T-cell (primary cell): ENCODE measurements at places on chromosomes 11 and 22.

DNA sequence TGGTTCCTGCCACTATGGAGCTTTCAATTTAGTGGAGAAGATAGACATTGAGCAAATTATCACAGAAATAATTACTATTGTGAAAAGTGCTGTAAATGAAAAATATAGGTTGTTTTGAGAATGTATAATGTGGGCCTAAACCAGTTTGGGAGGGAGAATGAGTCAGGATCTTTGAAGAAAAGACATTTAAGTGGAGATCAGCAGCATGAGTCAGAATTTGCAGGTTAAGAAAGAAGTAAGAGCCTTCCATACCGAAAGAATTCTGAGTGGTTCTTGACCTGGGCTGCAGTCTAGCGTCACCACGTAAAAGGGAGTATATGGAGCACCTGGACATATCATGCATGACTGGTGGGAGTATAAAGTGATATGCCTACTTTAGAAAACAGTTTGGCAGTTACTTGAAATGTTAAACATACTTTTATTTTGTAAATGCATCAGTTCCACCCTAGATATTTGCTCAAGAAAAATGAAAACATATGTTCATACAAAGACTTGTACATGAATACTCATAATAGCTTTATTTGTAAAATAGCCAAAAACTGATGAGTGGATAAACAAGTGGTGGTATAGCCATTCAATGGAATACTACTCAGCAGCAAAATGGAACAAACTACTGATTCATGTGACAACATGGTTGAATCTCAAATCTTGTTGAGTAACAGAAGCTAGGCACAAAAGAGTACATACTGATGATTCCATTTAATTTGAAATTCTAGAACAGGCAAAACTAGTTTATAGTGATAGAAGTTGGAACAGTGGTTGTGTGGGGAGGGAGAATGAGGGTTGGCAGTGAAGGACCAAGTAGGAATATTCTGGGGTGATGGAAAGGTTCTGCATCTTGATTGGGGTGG, 99.2 kb downstream of the STIM1 start:
- no peak overlapping the region for H3K4me3 ChIP-seq
- no peak overlapping the region for H3K27ac ChIP-seq
- H3K27me3 ChIP-seq = no peaks in the 10 kb centered on the region
- H3K36me3 ChIP-seq = no peaks in the 10 kb centered on the region
- peaks cover 54% of the 10 kb centered on the region for H3K4me1 ChIP-seq

- no peak for DNase-seq
- H3K4me1 ChIP-seq = peaks cover 13% of the 10 kb centered on the region
- no peaks in the 10 kb centered on the region for H3K27me3 ChIP-seq
- H3K4me3 ChIP-seq = no peak overlapping the region
- no peaks in the 10 kb centered on the region for H3K36me3 ChIP-seq
Measured at GRCh38 chr11:72787216-72788104, 6.4 kb downstream of the STARD10 start.

GRCh38 chr11:121479698-121480238, 27.0 kb upstream of the SORL1-AS1 start:
- peak overlapping the region; percentile 22 for H3K27ac ChIP-seq
- H3K36me3 ChIP-seq = peaks cover 15% of the 10 kb centered on the region
- H3K4me1 ChIP-seq = peaks cover 75% of the 10 kb centered on the region
- no peaks in the 10 kb centered on the region for H3K27me3 ChIP-seq

DNA sequence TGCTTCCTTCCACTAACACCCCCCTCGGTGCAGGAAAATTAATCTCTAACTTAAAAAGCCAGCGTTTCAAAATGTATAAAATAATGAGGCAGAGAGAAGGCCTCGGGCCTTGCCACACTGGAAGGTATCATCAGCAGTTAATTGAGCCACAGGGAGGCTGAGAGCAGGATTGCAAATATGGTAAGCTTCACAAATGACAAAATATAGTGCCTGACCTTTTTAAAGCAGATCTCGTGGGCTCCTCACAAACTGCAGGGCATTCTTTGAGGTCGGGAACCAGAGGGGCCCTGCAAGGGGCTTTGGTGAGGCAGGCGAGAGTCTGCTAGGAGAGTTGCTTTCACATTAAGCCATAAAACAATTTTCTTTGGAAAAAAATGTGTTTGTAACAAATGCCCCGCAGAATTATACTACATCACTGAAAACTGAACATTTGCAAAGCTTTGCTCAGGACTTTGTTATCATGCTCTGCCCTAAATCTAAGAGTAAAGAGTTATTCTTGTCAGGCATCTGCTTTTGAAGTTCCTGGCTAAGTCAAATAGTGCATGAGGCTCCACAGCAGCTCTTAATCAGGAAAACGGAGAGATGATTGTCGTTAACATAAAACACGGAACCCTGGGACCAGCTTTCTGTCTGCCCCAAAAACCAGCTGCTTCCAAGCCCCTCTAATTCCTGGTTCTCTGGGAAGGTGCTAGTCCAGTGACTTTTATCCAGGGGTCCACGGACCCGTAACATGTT, 61.4 kb upstream of the SYT13 start:
- H3K4me3 ChIP-seq = no peak overlapping the region

DNA sequence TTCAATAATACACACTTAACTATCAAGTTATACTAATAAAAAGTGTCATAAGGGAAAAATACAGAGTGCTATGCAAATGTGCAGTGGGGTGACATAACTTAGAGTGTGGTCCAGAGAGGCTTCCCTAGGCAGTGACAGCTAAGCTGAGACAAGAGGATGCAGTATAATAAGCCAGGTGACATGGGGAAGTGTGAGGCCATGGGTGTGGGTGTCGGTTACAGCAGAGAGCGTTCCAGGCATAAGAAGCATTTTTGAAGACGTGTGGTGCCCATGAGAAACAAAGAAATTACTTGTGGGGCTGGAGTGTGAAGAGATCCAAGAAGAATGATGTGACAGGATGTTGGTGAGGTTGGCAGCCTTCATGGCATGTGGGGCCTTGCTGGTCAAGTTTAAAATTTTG, 78.1 kb upstream of the PICALM start:
- H3K27me3 ChIP-seq = no peaks in the 10 kb centered on the region
- no peak overlapping the region for H3K27ac ChIP-seq
- H3K4me3 ChIP-seq = no peak overlapping the region
- DNase-seq = no peak
- no peaks in the 10 kb centered on the region for H3K4me1 ChIP-seq
- H3K36me3 ChIP-seq = no peaks in the 10 kb centered on the region

DNA sequence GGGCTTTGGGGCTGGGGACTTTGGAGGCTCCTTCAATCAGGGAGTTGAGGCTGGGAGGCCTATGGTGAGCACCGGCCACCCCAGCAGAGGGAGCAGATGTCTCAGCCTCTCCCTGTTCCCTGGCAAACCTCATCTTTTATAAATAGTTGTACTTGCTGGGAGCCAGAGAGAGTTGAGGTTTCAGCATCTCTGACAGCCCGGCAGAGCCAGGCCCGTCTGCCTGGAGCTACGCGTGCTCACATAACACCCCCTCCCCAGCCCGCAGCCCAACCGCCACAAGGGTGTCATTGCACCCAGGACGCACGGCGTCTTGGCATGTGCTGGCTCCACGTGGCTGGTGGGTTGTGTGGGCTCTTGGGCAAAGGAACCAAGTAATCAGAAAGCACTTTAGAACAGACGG, 127.1 kb downstream of the CHST1 start:
- H3K27me3 ChIP-seq = peaks cover 9% of the 10 kb centered on the region
- H3K27ac ChIP-seq = no peak overlapping the region
- DNase-seq = no peak
- no peak overlapping the region for H3K4me3 ChIP-seq
- no peaks in the 10 kb centered on the region for H3K36me3 ChIP-seq
- no peaks in the 10 kb centered on the region for H3K4me1 ChIP-seq

DNA sequence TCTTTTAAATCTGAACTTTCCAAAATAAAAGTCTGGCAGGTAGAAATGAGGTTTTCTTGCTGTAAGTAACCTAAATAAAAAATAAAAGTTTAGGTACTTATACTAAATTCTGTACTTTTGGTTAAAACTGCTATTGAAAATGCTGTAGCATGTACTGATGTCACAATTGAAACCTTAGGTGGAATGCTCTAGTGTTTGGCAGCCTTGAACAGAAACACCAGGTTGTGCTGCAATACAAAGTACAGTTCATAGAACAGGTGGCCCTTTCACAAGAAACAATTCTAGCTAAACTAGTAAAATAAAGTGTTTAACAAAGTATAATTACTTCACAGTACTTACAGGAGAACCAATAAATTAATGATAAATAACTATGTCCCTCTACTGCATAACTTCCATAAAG, 25.1 kb downstream of the NPAT start:
- no peaks in the 10 kb centered on the region for H3K27me3 ChIP-seq
- no peak overlapping the region for H3K4me3 ChIP-seq
- H3K36me3 ChIP-seq = peaks cover 62% of the 10 kb centered on the region
- H3K27ac ChIP-seq = no peak overlapping the region
- DNase-seq = no peak

GRCh38 chr11:96051820-96052219, 127.9 kb upstream of the MTMR2 start:
- no peaks in the 10 kb centered on the region for H3K4me1 ChIP-seq
- DNase-seq = no peak
- H3K27ac ChIP-seq = no peak overlapping the region
- H3K36me3 ChIP-seq = no peaks in the 10 kb centered on the region

GRCh38 chr11:61694946-61695706, 14.9 kb downstream of the DAGLA start:
- peak overlapping the region; percentile 62 for H3K27ac ChIP-seq
- H3K4me1 ChIP-seq = peaks cover 44% of the 10 kb centered on the region
- no peaks in the 10 kb centered on the region for H3K27me3 ChIP-seq
- H3K36me3 ChIP-seq = no peaks in the 10 kb centered on the region
- DNase-seq = no peak

- no peaks in the 10 kb centered on the region for H3K4me1 ChIP-seq
- no peak overlapping the region for H3K27ac ChIP-seq
- H3K36me3 ChIP-seq = no peaks in the 10 kb centered on the region
- DNase-seq = no peak
- H3K4me3 ChIP-seq = no peak overlapping the region
Measured at GRCh38 chr11:16863389-16863788, 124.9 kb downstream of the C11orf58 start.

- DNase-seq = no peak
- H3K4me3 ChIP-seq = peak overlapping the region; percentile 77
- H3K27ac ChIP-seq = peak overlapping the region; percentile 50
- H3K4me1 ChIP-seq = peaks cover 90% of the 10 kb centered on the region
- H3K27me3 ChIP-seq = no peaks in the 10 kb centered on the region
Measured at GRCh38 chr11:67436459-67437081, 912 bp downstream of the PTPRCAP start.

DNA sequence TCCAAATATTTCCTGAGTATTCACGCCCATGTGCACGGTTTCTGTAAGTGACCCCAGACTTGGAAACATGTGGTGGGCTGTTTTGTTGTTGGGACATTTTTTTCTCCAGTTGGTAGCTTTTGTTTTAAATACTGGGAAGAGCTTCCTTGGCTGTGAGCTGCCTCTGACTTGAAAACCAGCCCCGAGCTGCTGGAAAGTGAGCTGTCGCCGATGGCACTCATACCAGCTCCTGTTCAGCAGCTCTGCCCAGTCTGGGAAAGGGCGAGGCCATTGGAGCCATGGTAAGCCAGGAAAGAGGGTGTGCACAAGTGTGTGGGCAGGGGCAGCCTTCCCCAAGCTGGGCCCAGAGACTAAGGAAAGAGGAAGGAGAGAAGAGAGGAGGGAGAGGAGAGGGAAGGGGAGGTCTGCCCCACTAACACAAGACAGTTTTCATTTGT, 3.2 kb upstream of the FLI1 start:
- no peaks in the 10 kb centered on the region for H3K36me3 ChIP-seq
- H3K4me3 ChIP-seq = no peak overlapping the region
- H3K4me1 ChIP-seq = peaks cover 14% of the 10 kb centered on the region

DNA sequence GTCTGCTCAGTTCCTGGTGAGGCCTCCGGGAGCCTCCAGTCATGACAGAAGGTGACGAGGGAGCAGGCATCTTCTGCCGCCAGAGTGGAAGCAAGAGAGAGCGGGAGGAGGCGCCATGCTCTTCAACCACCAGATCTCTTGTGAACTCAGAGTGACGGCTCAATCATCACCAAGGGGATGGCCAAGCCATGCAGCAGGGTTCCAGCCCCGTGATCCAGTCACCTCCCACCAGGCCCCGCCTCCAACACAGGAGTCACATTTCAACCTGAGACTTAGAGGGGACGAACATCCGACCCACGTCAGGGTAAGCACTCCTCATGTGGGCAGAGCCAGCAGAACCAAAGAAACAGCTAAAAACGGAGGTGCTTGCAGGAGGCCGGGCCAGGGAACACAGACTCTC, 1470.5 kb downstream of the BRD1 start:
- no peaks in the 10 kb centered on the region for H3K4me1 ChIP-seq
- H3K27me3 ChIP-seq = peaks cover 34% of the 10 kb centered on the region
- no peak for DNase-seq
- no peak overlapping the region for H3K27ac ChIP-seq

- H3K36me3 ChIP-seq = no peaks in the 10 kb centered on the region
- no peak overlapping the region for H3K4me3 ChIP-seq
- H3K4me1 ChIP-seq = no peaks in the 10 kb centered on the region
- peaks cover 28% of the 10 kb centered on the region for H3K27me3 ChIP-seq
- no peak for DNase-seq
- no peak overlapping the region for H3K27ac ChIP-seq
Measured at GRCh38 chr11:57599381-57599780, 1.9 kb downstream of the SERPING1 start.

GRCh38 chr11:100769165-100769564, 82.1 kb downstream of the ARHGAP42 start:
- H3K27me3 ChIP-seq = no peaks in the 10 kb centered on the region
- no peak for DNase-seq
- no peak overlapping the region for H3K4me3 ChIP-seq
- H3K27ac ChIP-seq = no peak overlapping the region
- H3K4me1 ChIP-seq = no peaks in the 10 kb centered on the region

DNA sequence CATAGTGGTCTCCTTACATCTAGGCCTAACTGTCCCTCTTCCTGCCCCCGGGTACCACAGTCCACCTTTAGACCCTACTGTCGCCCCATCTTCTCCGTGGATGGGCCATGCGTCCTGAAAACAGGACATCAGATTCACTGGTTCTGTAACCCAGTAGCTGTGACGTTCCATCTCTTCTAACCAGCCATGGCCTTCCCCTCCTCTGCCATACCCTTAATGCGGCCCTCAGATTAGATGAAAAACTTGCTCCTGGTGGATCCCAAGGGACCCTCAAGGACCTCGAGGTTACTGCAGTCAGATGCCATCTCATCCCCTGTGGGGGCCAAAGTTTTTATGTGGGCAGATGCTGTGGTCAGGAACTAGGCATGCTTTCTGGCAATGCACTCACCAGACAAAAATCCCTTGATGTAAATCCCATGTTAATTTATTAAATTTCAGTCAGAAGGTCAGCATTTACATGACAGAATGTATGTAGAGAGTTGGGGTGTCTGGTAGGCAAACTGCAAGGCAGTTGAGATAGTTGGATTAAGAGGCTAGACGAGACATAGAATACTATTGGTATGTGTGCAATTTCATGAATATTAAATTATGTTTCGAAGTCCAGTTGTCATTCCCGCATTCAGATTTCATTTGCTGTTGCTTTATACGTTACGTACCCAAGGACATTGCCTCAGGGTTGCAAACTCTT, 64.3 kb downstream of the WNT11 start:
- no peaks in the 10 kb centered on the region for H3K4me1 ChIP-seq
- H3K4me3 ChIP-seq = no peak overlapping the region
- no peaks in the 10 kb centered on the region for H3K27me3 ChIP-seq
- no peak overlapping the region for H3K27ac ChIP-seq
- H3K36me3 ChIP-seq = peaks cover 25% of the 10 kb centered on the region

GRCh38 chr11:65591939-65592857, 3.4 kb downstream of the KCNK7 start:
- H3K27me3 ChIP-seq = no peaks in the 10 kb centered on the region
- H3K36me3 ChIP-seq = peaks cover 3% of the 10 kb centered on the region
- H3K4me1 ChIP-seq = peaks cover 49% of the 10 kb centered on the region
- no peak overlapping the region for H3K27ac ChIP-seq
